ENCODE measurements at places on chromosomes 5 and 9.

- DNase-seq, result peak; percentile 82
Measured at GRCh38 chr5:65927503-65928321, 1.3 kb downstream of the ERBIN start.

DNA sequence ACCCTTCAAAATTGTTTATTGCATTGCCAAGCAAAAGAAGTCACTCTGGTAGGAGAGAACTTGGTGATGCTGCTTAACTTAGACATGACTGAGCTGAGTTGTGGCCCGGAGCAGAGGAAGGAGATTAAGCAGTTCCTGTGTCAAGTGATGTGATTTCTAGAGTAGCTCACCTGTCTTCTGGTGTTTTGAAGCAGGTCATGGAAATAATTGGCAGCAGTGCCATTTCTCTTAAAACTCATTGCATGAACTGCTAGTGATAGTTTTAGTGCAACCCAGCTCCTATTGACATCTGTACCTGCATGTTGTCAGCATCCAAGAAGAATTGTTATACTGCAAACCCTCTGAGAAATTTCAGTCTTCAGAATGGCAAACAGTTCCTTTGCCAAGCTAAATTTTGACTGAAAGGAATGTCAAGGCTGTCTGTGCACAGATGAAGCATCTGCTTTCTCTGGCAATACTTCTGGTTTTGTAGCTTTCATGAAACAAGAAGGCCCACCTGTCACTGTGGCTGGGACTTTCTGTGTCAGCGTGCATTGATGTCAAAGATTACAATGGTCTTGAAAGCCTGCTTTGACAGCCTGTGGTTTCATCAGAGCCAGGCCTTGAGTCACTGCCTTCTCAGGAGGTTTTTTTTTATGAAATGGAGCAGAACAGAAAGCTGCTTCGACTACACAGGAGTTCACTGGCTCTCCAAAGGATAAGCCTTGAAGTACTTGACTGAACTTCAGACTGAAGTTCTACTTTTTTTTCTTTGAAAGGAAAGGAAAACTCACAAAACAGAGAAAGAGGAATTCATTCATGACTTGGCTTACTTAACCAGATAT is 90.6 kb downstream of the RALGPS1 start:
- peak; percentile 58 for DNase-seq

DNA sequence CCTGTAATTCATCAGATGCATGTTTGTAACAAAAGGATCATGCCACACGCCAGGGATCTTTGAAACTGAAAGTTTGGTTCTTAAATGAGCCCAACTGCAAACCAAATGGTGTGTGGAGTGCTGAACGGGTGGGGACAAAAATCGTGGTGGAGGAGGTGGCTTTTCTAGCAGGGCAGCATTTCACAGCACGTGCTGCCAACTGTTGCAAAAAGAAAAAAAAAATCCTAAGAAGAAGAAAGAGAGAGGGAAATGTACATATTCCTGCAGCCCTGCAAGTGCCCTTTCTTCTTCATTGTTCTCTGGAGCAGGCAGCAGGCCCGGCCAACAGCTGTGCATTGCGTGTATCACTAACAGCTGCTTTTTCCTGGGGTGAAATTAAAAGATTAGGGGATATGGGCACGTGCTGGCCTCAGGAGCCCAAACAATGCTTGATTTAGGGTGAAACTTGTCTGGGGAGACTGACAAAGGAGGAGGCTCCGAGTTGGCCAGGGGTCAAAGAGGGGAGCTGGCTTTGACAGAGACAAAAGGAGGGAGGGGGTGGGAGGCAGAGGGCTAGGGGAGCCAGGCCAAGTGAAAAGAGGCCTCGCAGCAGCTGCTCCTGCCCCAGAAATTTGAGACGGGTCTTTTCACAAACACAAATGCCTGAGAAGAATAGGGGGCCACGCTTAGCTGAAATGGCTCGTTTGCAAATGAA is 73.0 kb downstream of the GADD45G start:
- no peak for DNase-seq

DNA sequence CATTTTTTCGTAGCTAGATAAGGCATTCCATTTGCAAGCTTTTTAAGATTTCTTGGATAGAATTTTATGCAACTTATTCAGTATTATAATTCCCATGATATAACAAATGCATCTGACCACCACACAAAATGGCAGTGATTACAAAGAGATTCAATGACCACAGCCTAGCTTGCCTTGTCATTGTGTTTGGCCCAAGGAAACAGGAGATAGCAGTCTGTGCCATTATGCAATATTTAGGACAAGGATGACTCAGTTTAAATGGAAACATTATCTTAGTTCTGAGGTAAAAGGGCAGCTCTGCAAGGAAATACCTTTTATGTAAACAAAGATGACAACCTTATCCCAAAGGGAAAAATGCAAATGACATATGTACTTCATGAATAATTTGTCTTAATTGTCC is 89.8 kb downstream of the NUDT12 start:
- peak; percentile 77 for DNase-seq

DNA sequence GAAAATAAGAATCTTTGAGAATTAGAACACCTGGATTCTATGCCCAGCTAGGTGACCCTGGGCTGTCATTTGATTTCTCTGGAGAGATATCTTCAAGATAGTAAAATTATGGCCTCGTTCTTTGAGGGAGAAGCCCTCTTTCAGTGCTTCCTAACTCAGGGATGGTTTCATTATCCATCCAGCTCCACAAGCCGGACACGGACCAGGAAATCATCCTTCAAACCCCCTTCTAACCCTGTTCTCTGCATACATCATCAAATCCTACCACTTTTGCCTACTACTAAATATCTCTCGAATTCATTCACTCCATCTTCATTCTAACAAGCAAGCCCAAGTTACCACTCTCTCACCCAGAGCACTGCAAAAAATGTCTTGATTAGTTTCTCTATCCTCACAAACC is 57.2 kb downstream of the MAPKAP1 start:
- no peak for DNase-seq

DNA sequence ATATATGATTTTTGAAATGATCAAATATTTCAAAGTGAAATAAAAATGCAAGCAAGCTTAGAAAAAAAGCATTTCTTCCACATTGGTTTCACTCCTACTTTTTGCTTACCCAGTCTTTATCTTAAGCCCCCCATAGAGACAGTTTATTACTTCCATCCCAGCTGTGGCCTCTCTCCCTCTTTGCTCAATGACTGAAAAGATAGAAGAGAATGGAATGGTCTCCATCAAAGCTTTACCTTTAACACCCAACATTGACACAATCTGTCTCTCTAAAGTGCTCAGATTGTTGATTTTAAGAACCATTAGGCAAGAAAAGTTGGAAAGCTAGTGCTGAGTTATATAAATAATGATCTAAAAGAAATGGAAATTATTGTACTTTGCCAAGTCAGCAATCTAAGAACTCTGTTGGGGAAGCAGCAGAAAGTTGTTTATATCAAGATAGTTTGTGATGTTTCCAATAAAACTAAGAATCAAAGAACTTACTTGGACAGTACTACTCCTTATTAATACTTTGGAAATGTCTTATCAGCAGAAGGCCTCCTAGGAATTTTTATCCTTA is 277.5 kb upstream of the NREP start:
- DNase-seq, result no peak

- DNase-seq, result no peak
Measured at GRCh38 chr9:93354451-93354850, 97.0 kb upstream of the FAM120A start.

DNA sequence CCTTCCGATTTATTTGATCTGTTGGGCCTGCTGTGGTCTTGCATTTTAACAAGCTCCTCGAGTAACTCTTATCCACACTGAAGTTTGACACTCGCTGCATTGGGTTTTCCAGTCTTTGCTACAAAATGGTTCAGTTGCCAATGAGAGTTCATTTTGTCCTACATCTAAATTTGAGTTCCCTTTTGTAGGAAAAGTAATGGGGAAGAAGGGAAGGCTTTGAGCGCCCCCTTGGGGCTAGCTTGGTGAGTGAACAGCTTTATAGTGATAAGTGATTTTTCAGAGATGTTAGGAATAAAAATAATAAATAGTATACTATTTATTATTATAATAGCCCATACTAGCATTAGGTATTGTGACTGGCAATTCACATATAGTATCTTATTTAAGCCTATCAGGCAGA is 89.9 kb upstream of the GNAQ start:
- DNase-seq, result peak; percentile 56

GRCh38 chr5:30438785-30439184 is 754.7 kb upstream of the CDH6 start:
- DNase-seq, result no peak

DNA sequence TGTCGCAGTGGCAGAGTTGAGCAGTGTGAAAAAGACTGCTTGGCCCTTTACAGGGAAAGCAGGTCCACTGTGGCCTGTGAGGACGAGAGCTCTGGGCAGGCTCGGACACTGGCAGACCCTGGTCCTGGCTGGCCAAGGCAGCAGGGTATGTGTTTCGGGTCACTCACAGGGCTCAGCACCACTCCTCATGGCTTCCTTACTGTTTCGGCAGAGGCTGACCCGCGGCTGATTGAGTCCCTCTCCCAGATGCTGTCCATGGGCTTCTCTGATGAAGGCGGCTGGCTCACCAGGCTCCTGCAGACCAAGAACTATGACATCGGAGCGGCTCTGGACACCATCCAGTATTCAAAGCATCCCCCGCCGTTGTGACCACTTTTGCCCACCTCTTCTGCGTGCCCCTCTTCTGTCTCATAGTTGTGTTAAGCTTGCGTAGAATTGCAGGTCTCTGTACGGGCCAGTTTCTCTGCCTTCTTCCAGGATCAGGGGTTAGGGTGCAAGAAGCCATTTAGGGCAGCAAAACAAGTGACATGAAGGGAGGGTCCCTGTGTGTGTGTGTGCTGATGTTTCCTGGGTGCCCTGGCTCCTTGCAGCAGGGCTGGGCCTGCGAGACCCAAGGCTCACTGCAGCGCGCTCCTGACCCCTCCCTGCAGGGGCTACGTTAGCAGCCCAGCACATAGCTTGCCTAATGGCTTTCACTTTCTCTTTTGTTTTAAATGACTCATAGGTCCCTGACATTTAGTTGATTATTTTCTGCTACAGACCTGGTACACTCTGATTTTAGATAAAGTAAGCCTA is 15.7 kb downstream of the SQSTM1 start:
- DNase-seq, result peak; percentile 53

GRCh38 chr5:137385064-137385463 is 114.1 kb downstream of the SPOCK1 start:
- no peak for DNase-seq

DNA sequence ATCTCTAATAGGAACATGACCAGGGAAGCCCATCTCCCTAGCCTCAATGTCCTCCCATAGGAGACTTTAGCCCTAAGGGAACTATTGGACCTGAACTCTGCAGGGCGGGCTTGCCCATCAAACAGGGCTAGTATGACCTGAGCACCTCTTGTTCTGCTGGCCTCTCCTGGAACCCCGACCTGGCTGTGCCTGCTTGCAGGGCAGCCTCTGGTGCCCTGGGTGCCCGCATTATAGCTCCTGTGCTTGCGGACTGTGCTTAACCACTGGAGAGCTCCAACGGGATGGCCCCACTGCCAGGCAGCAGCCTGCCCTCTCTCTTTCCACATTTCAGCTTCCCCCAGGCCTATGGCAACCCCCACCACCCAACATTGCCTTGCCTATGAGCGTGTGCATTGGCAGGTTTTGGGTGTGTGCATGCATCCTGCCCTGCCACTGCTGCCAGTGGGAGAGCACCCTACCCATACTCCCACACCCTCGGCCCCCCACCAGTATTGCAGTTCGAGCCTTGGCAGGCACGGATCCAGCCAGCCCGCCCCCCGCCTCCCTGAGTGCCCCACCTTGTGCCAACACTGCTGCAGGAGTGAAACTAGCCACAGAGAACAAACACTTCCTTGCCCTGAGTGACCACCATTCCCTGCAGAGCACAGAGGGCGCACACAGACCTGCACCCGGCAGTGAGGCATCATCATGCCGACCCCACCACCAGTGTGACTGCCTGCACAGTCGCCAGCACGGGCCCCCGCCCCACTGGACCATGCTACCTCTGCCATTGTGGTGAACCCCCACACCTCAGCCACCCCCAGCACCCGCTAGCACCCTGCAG is 1123.8 kb upstream of the CDH6 start:
- DNase-seq, result no peak

GRCh38 chr9:105978336-105978735 is 284.0 kb downstream of the TMEM38B start:
- DNase-seq, result no peak

GRCh38 chr5:154159343-154159742 is 31.2 kb upstream of the GALNT10 start:
- DNase-seq, result peak; percentile 39

DNA sequence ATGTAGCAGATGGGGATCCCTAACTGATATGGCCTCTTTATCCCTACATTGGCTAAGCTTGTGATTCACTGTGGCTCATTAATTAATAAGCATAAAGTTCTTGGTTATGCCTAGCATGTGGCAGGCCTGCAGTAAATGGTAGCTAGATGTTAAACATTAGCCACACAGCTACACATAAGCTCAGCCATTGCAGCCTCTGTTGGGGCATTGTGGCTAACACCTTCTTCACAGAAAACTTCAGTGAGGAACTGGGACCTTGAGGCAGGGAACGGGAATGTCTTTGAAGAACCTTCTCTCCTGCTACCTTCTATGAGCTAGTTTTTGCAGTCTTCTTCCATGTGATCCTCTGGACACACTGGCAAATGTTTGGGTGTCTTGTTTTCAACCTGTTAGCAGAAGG is 338.2 kb downstream of the NTRK2 start:
- DNase-seq, result no peak

DNA sequence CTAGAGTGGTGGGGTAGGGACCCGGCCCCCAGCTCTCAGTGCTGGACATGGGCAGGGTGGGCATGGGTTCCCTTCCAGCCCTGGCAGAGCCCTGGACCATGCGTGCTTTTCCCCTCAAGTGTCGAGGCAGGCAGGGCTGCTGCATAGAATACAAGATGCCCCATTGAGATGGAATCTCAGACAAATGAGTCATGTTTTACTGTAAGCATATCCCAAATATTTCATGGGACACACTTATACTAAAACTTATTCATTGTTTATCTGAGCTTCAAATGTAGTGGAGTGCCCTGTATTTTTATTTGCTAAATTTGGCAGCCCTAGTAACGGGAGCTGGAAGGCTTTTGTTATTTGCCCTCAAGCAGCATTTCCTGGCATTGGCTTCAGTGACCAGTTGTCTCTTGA is 3.2 kb upstream of the RNU6ATAC start:
- peak; percentile 43 for DNase-seq

DNA sequence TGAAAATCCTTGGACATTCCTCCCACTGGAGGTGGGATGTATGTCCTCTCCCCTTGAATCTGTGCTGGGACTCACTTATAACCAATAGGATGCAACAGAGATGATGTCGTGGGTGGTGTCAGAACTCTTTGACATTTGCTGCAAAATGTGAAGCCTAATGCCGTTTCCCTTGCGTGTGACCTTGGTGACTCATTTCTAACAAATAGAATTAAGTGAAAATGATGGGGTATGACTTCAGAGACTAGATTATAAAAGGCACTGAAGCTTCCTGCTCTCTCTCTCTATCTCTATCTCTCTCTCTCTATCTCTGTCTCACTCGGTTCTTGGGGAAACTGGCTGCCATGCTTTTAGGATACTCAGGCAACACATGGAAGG is 126.1 kb upstream of the STC2 start:
- DNase-seq, result peak; percentile 64

DNA sequence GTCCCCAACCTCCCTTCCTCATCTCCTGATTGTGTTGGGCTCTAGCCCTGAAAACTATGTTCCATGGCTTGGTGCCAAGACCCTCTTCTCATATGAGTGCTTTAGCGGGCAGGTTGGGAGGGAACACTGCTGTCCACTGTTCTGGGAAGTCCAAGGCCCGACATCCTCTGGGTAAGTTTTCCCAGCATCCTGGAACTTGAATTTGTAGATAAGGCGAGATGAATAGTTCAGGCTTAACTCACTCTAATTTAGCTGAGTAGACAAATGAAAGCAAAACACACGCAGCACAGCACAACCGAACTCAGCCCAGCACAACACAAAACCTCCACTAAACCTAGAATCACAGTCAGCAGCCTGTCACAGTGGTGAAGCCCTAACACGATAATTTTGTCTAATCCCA is 95.3 kb upstream of the SLC28A3 start:
- no peak for DNase-seq

GRCh38 chr9:133732639-133733408 is 5.3 kb downstream of the SARDH start:
- no peak for DNase-seq
